ENCODE measurements at places on chromosomes 2 and 18. TPM values are rescaled to one million over a fixed set of nuclear protein-coding genes. Genes with fewer than 3 reads are reported as not detected.

Gene TBR1
- not detected for total RNA-seq

Gene POTEI
- total RNA-seq: 0.40 TPM

Gene GRHL1
- total RNA-seq: 2.2 TPM

Gene TNFAIP6
- total RNA-seq: 3.2 TPM

Gene RDH14
- 28.9 TPM for total RNA-seq

Gene TTC31
- 26.3 TPM for total RNA-seq

DNA sequence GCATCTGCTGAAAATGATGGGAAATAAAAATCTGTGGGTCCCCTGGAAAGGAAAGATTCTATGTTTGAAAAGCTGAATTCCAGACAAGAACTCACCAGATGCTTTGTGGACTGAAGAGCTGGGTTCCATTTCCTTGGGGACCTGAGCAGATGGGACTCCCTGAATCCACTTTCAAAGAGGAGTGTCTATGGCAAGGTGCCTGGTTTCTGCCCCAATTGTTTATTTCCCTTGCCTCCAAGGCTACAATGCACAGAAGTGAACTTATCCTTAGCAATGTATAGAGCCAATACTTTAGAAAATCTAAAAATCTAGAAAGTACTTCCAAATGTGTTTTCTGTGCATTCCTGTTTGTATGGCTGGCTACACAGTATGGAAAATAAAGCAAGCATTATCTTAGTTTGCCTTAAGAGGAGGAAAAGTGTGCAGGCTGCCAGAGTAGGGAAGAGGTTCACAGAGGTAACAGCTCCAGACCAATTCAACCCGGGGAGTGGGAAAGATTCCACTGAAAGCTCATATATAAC lies 420.5 kb downstream of the NRXN1 start:
- DNase-seq: no peak

DNA sequence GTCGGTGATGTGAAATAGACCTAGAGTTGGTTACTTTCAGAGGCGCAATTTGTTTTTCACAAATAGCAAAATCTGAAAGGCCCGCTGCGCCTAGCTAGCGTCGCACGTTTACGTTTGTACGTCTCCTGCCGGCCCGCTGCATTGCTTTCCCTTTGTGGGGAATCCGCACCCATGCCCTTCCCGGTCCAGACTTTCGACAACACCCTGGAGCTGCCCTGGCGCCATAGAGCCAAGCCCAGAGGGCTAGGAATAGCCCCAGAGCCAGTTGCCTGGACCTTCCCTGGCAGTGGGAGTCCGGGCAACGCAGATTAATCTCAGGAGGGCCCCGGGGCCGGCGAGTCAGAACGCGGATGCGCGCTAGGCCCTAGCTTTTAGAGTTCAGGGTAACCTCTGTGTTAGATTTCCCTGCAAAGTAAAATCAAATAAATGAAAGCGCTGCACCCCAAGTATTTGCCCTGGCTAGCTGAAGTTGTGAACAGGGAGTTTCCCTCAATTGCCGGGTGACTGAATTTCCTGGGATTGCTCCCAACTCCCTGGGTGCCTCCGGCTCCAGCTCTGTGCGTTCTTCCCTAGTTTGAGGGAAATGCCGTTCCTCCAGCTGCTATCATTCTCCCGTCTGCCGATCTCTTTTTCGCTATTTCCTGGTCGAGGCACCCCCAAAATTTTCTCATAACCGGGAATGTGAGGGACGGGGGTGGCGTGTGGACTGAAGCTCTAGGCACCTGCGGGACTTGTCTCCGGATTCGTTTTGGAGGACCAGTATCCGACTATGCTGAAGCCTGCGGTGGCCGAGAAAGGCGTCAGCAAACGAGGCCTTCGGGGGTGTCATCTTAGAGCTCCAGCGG lies 1.2 kb upstream of the EN1 start:
- DNase-seq: peak; percentile 42

DNA sequence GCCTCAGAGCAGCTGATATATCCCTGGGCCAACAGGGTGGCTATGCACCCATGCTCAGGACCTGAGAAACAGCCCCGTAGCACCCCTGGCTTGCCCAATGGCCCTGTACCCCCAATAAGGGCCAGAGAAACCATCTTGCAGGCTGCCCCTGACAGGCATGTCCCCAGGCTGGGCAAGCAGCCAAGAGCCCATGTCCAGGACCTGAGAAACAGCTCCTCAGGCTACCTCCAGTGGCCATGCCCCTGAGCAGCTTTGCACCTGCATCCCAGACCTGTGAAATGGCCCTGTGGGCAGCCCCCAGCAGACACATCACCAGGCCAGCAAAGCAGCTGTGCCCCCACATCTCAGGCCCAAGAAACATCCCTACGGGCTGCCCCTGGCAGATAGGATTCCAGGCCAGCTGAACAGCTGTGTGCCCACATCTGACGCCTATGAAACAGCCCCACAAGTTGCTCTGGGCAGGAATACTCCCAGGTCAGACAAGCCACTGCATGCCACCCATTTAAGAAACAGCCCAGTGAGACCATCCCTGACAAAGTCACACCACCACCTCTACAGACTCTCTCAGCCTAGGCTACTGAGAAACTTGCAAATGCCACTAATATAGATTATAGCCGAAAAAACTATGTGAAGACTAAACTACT lies 84.1 kb downstream of the TMEM237 start:
- DNase-seq: no peak

DNA sequence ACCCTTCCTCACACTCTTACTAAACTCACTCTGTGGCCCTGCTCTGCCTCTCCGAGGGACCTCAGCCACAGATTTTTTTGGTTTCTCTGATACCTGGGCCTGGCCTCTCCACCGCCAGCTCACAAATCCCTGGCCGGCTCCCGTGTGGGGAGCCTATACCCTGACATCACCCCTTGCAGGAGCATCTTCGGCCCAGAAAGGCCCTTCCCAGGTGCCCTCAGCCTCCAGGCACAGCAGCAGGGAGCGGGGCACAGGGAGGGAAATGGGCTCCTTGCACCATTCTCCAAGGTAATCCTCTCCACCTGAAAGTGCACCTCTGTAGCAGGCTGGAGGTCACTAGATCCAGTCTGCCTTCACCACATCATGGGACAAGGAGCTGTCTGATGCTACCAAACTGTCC lies 43.2 kb downstream of the CRACDL start:
- DNase-seq: no peak

GRCh38 chr2:20241973-20242726 lies 17.2 kb upstream of the SDC1 start:
- no peak for DNase-seq

GRCh38 chr2:197904446-197904845 lies 100.1 kb downstream of the PLCL1 start:
- DNase-seq: peak; percentile 15

DNA sequence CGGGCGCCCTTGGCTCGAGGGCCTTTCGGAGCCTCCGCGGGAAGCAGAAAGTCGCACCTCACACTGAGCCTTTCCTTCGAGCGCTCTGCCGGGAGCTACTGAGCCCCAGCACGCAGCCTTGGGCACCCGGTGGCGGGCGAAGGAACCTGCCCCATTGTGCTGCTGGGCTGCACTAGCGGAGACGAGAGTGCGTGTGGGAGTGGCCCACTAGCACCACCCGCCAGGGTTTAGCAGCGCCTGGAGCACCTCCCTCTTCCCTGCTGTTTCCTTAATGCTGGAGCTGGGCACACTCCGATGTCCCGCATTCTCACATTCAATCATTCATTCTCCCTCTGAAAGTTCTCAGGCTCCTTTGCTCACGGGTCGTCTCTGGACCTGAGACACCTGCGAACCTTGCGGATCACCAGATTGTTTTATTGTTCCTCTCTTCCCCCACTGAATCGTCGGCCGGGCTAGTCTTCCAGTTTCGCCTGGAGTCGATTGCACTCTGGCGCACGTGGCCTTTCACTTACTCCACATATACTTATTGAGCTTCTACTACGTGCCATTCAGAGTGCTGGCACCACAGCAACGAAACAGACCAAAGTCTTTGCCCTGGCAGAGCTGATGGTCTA lies 8.5 kb upstream of the PAX3 start:
- peak; percentile 57 for DNase-seq

- peak; percentile 40 for DNase-seq
These were observed 9.2 kb upstream of the KYNU start for GRCh38 chr2:142868229-142868762.

GRCh38 chr2:41924709-41925408 lies 123.0 kb upstream of the PKDCC start:
- no peak for DNase-seq

Data from Daoy (cell line).